ENCODE measurements at places on chromosomes 3 and 15.

DNA sequence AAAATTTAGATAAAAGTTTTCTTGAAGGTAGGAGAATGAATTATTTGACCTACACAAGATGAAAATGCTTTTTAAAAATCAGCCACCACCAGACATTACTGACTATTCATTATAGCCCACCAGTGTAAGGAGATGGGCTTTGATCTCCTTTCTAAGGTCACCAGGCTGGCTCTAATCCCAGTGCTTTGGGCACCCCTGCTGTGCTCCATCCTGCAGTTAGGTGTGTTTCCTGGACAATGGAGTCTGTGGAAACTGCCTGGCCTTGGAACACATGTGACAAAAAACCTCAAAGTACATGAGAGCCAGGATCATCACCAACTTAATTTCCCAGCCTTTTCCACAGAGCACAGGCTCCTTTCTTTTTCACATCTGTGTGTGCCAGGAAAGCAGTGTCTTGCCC, 260.9 kb downstream of the CHST2 start:
- no peak for DNase-seq

DNA sequence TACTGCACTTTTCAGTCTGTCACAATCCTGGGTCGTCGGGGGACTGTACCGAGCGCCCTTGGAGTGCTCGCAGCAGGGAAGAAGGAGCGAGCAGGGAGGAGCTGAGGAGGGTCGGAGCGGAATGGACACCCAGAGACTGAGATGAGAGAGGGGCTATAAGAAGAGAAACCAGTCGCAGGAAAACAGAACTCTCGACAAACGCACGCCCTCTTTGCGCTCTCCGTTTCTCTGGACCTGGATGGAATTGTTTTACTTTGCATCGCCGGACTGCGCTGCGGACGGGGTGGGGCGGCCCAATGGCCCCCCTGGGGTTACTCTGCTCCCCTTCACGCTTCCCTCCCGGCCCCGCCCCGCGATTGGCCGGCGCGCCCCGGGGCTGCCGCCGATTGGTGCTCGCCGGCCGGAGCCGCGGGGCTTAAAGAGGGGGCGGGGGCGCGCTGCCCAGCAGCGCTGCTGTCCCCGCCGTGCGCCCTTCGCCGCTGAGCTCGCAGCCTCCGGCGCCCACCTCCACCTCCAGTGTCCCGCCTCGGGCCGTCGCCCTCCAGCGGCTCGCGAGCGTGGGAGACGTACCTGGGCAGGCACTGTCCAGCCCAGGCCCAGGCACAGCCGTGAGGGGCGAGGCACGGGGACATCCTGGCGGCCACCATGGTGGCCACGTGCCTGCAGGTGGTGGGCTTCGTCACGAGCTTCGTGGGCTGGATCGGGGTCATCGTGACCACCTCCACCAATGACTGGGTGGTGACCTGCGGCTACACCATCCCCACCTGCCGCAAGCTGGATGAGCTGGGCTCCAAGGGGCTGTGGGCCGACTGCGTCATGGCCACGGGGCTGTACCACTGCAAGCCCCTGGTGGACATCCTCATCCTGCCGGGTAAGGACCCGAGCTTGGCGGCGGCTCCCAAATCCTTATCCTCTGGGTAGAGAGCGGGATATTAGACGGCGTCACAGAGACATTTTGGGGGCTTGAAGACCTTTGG, at the start of gene CLDN11:
Gene CLDN11 (plus strand): TSS at position 447 of the 977 bp plus-strand sequence. CDS start 199 bp downstream, at position 646.
- peak; percentile 13 for DNase-seq

DNA sequence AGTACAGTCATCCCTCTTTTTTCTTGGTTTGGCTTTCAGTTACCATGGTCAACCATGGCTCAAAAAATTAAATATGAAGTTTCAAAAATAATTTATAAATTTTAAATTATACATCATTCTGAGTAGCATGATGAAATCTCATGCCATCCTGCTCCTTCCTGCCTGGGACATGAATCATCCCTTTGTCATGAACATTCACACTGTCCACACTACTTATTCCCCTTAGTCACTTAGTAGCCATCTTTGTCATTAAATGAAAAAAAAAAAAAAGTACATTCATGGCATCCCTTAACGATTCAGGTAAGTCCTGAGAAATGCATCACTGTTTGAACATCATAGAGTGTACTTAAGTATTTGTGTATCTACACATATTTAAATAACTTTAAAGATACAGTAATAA, 1046.3 kb downstream of the ROBO2 start:
- no peak for DNase-seq

GRCh38 chr3:128557531-128558280, 64.7 kb upstream of the GATA2 start:
- DNase-seq: no peak

Measured in hematopoietic multipotent progenitor cell treated with erythropoietin and hydrocortisone succinate and interleukin-3 and kit ligand, for 4 days (in vitro differentiated cells).